ENCODE measurements at places on chromosomes 3 and 15. TPM values are rescaled to one million over a fixed set of nuclear protein-coding genes. Genes with fewer than 3 reads are reported as not detected.

DNA sequence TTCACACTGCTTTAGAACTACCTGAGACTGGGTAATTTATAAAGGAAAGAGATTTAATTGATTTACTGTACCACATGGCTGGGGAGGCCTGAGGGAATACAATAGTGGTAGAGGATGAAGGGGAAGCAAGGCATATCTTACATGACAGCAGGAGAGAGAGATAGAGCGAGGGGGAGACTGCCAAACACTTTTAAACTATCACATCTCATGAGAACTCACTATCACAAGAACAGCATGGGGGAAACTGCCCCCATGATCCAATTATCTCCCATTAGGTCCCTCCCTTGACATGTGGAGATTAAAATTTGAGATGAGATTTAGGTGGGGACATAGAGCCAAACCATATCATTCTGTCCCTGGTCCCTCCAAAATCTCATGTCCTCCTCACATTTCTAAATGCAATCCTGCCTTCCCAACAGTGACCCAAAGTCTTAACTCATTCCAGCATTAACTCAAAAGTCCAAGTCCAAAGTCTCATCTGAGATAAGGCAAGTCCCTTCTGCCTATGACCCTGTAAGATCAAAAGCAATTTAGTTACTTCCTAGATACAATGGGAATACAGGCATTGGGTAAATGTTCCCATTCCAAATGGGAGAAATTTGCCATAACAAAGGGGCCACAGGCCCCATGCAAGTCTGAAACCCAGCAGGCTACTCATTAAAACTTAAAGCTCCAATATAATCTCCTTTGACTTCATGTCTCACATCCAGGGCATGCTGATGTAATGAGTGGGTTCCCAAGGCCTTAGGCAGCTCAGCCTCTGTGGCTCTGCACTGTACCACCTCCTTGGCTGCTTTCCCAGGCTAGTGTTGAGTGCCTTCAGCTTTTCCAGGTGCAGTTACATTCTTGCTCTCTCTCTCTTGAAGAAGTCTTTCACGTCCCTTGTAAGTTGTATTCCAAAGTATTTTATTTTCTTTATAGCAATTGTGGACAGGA is 481.7 kb upstream of the TGFBR2 start:
- DNase-seq, result no peak

DNA sequence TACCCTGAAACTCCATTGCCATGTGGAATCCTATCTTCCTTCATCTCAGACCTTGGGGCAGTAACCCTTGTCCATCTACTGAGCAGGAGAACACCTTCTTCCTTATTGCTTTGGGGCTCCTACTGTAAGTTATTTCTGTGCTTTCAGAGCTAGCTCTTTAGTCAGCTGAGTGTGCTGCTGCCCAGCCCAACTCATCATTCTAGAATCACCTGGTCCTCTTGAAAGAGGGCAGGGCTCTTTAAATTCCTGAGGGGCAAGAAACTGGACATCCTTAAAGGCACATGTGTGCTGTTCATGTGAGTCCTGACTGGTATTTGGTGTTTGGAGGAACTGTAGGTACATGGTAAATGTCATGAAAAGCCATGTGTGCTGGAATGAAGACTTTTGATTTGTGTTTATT is 140.9 kb downstream of the ARNT2 start:
- no peak for DNase-seq

- DNase-seq, result no peak
Measured at GRCh38 chr3:26657348-26657976, 34.9 kb downstream of the LRRC3B start.

DNA sequence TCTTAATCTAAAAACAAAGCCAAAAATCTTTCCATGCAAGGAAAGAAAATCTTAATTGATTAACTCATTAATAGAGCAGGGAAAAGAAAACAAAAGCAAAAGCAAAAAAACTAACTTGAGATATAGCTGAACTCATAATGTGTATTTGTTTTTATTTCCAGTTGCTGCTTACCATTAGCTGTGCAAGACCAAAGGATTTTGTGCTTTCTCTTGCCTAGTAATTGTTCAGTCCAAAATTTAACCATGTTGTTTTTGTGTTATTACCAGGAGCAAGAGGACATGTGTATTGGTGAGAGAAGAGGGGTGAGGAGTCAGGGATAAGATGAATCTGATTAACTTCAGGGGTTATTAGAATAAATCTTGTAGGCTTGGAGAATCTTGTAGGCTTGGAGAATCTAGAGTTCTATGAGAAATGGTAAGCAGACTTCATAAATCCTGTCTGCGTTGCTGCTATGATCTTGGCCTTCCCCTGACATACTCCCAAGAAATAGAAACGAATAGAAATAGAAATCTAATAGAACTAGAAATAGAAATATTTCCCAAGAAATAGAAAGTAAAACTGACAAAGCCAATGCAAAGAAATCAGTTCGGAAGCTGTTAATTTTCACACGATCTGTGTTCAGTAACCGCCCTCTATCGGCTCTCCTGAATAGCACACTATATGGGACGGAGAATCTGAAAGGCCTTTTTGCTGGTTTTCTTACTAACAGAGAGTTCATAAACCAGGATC is 72.6 kb upstream of the TNFSF10 start:
- DNase-seq, result no peak

DNA sequence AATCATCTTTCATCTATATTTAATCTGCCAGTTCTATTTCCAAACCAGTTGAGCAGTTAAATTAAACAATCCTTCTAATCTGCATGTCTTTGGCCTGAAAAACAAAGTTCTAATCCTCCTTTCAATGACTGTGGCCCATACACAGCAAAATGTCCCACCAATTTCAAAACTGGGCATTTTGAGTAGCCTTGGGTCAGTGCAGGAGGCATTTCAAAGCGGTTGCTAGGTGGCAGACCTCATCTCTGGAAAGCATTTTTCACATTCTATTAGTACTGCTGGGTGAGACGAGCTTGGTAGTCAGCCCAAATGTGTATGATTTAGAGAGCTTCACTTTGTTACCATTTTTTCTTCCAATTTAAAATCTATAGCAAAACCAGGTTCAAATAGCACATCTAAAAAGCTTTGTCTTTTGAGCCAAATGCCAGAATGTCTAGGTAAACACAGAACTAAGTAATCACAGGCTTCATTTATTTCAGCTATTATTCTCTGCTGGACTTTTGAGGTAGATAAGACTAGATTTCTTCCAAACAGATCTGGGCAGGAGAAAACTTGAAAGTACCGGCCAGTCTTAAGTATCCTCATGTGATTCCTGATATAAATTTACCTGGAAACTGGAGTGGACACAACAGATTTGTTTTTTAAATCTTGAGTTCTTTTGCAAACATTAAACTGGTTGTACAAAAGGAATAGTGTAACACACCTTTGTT is 8.9 kb upstream of the ARHGEF26 start:
- no peak for DNase-seq

- DNase-seq, result no peak
Measured at GRCh38 chr3:193053046-193053435, 135.4 kb upstream of the MB21D2 start.

DNA sequence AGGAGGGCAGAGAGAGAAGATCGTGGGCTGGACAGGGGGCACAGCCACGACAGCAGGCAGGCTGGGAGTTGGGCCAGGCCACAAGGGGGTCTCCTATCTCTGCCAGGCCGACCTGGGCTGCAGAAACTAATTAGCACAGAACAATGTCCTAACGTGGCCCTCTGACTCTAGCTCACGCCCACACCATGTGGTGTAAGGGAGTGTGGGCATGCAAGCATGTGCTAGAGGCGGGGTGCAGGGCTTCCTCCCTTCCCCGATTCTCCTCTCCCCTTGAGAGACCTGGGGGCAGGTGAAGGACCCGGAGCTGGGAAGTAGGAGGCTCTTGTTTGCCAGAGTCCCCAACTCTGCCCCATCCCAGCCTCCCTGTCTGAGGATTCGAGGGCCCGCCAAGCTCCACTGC is 65.5 kb downstream of the LINGO1 start:
- DNase-seq, result no peak

DNA sequence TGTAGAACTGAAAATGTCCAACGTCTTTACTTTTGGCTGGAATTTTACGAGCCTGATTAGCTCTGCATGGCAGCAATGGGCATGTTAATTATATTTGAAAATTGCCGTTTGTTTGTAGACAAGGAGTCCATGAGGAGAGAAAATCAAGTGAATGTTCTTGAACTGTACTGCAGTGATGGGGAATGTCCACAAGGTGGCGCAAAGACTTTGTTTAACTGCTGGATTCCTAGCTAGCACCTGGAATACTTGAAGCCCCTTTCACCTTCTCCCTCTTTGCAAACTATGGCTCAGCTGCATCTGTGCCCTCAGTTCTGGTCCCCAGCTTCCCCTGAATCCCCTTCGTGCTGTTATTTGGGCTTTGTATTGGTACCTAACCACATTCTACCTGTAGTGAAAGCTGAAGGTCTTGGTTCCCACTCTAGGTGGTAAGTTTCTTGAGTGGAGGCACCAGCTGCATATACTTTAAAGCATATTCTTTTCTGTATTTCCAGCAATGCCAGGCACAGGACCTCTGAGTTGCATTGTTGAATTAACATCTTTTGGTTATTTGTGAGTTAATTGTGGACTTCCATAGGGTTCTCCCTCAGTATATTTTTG is 25.3 kb downstream of the EXOG start:
- no peak for DNase-seq

- no peak for DNase-seq
Measured at GRCh38 chr15:33080006-33080405, 114.5 kb downstream of the FMN1 start.

GRCh38 chr3:159032311-159032710 is 230.5 kb downstream of the MFSD1 start:
- DNase-seq, result no peak

DNA sequence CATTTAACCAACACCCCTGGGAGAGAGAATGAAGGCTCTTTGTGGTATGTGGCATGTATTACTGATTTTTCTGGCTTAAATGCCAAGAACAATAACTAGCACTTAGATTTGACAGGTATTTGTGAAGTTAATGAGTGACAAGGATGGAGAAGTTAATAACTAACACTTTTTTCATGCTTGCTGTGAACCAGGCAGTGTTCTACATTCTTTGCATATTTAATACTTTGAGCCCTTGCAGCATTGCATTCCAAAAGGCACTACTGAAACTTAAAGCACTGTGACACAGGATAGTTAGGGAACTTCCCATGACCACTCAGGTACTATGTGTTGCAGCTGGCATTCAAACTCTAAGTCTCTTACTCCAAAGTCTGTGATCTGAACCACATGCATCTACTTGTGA is 650.6 kb downstream of the ZPLD1 start:
- DNase-seq, result no peak

GRCh38 chr3:129277829-129278271 is 820 bp upstream of the HMCES start:
- peak; percentile 18 for DNase-seq

DNA sequence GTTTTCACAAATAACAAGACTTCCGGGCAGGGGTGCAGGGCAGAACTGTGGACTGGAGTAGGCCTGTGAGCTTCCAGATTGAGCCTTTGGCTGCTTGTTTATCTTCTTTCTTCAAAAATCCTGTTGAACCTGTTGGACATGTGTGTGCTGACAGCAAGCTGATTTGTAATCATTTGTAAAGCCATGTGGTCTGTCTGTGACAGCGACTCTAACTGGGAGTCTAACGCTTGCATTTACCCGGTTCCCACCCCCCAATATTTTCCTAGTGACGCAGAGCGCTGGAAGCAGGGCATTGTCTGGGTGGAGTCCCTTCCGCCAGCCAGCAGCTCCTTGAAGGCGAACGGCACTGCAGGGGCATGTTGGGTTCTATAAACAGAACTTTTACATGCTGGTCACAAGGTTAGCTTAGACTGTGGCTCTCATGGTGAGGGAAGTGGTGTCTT is 85.7 kb upstream of the MYZAP start:
- DNase-seq, result peak; percentile 84

GRCh38 chr3:130900959-130901358 is 7.1 kb downstream of the ATP2C1 start:
- no peak for DNase-seq

GRCh38 chr15:99485992-99486370 is 79.8 kb upstream of the MEF2A start:
- DNase-seq, result no peak

DNA sequence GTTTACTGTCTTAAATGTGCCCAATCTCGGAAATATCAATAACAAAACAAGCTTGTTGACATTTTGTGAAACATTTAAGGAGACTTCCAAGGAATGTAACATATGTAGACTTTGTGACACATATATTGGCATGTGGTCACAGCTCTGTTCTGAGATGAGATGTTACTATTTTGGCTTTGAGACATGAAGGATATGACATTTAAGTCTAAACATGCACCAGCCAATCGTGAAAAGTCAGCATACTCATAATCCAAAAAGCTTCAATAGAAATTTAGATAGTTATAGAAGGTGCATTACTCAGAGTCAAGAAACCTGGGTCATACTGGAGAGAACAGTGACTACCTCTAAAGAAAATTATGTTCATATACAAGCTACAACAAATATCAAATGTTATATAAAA is 13.4 kb downstream of the COMMD2 start:
- DNase-seq, result no peak

DNA sequence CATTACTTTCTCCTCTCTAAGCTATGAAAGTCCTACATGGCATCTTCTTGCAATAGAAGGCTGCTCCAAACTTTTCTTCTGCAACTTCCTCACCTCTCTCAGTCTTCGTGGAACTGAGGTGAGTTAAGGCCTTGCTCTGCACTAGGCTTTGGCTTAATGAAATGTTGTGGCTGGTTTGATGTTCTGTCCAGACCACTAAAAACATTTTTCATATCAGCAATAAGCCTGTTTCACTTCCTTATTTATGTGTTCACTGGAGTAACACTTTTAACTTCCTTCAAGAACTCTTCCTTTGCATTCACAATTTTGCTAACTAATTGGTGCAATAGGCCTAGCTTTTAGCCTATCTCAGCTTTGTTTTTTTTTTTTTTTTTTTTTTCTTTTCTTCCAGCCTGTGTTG is 335.3 kb upstream of the NECTIN3 start:
- no peak for DNase-seq

- DNase-seq, result no peak
Measured at GRCh38 chr3:149468504-149469212, 5.8 kb upstream of the TM4SF4 start.

DNA sequence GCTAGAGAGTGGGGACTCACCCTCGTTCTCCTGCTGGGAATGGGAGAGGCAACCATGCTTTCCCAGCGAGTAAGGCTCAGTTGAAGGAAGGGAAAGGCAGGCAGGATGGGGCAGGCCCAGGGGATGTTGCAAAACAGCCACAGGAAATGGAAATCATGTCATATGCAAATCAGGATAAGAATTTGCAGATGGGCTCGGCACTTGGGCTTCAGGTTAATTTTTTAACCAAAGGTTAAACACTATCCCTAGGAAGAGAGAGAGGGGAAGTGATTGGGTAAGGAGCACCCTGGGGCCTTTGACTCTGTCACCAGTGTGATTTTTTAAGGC is 14.6 kb upstream of the PLA2G4E start:
- peak; percentile 47 for DNase-seq

DNA sequence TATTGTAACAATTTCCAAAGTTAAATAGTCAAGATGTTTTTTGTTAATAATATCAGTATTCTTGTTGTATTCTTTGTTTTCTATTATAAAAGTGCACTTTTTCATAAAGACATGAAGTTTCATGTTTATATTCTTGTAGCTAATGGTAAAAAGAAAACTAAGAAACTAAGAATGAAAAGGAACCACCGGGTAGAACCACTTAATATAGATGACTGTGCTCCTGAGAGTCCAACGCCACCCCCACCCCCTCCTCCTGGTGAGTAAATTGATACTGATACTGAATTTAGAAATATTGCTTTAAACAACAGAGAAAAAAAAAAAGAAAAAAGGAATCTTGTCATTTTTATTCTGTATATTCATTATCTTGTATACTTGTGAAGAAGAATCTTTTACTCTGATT is 13.4 kb downstream of the DHFR2 start:
- no peak for DNase-seq

FOXB1 gene
- total RNA-seq, result not detected

ACSBG1 gene
- 97.5 TPM for total RNA-seq

NISCH gene
- total RNA-seq, result 69.9 TPM

MITF gene
- 12.9 TPM for total RNA-seq

SKIL gene
- total RNA-seq, result 30.8 TPM

OXTR gene
- 0.19 TPM for total RNA-seq

REC114 gene
- total RNA-seq, result not detected

RASGRF1 gene
- not detected for total RNA-seq

Measured in lower leg skin (tissue), 4 donors.